ENCODE measurements at places on chromosomes 13 and 19.

DNA sequence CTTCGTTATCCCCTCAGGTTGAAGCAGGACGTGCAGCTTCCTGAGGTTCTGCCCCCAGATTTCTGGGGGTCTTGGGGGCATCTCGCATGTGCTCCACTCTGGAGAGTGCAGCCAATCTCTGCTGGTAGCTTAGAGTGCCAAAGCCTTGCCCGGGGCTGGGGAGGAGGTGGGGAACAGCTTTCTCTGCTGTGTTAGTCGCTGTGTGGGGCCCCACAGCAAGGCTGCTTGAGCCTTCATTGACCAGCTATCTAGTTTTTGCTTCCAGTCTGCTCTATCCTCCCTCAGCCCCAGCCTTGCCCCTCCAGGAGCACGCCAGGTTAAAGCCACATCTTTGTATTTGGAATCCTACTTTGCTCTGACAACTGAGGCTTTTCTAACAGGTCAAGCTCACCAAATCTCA is 32.0 kb upstream of the MEDAG start:
- DNase-seq, result no peak

- DNase-seq, result no peak
Measured at GRCh38 chr13:19590423-19590822, 29.1 kb upstream of the TPTE2 start.

DNA sequence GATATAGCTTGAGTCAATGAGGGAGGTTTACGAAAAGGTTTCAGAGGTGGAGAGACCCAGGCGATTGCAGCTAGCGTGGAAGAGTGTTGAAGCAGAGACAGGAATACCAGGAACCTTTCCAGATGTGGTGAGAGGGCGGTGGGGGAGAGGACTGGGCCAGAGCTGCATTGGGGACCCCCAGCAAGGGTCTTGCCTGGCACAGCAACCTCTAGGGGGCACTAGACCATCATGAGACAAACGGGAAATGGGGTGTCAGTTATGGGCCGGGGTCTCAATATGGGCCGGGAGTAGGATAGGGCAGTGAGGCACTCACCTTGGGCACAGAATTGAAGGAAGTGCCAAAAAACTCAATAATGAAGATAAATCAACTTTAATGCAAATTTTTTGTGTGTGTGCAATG is 2.1 kb upstream of the LRP3 start:
- DNase-seq, result no peak

GRCh38 chr13:73876323-73876722 is 257.9 kb downstream of the KLF12 start:
- DNase-seq, result no peak

GRCh38 chr13:67140006-67140405 is 90.1 kb downstream of the PCDH9 start:
- no peak for DNase-seq
